ENCODE measurements at places on chromosomes 12 and 14.

DNA sequence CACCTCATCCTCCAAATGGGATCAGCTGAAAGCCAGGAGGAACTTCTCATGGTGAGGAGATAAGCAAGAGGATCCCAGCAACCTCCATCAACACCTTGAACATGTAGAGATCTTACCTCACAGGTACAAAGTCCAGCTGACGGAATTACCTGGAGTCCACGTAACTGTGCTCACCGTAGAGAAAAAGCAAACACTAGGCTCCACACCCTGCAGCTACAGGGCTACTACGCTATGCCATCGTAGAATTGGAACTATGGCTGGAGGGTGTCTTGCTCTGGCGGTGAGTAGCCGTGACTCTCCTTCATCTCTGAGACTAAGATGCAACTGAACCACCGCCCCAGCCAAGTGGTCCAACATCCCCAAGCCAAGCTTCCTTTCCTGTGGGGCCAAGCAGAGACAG is 50.5 kb downstream of the CRY1 start:
- DNase-seq, result no peak

GRCh38 chr14:65151609-65151956 is 49.3 kb upstream of the MAX start:
- DNase-seq, result no peak

- DNase-seq, result no peak
Measured at GRCh38 chr12:131194166-131194565, 240.5 kb downstream of the ADGRD1 start.

- no peak for DNase-seq
Measured at GRCh38 chr12:95470300-95470699, 3.7 kb upstream of the METAP2 start.

DNA sequence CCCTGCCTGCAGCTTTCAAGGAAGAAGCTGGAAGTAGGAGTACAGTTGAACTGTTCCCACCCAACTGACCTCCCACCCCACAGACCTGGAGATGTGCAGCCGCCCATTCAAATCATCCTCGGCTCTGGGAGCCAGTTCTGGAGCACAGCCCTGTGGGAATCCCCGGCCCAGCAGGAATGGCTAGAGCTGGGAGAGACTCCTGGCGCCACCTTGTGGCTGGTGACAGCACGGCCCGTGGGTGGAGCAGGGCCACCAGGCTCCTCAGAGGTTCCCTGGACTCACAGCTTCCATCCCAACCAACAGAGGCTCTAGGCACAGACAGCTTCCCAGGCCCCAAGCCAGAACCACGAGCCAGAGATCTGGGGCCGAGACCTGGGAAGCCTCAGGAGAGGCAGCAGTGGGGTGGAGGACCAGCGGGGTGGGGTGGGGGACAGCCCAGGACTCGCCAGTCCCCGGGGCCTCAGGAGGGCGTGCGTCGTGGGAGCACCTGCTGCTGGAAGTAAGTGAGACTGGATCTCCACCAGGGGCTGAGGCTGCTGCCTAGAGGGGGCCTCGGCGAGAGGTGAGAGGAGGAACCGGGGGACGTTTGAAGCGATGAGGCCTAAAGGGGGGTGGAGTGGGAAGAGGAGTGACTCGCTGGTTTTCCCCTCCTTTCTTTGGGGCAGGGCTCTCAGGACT is 43.4 kb downstream of the RNF34 start:
- DNase-seq, result peak; percentile 24

GRCh38 chr14:68638141-68638999 is 154.5 kb downstream of the ZFP36L1 start:
- no peak for DNase-seq

DNA sequence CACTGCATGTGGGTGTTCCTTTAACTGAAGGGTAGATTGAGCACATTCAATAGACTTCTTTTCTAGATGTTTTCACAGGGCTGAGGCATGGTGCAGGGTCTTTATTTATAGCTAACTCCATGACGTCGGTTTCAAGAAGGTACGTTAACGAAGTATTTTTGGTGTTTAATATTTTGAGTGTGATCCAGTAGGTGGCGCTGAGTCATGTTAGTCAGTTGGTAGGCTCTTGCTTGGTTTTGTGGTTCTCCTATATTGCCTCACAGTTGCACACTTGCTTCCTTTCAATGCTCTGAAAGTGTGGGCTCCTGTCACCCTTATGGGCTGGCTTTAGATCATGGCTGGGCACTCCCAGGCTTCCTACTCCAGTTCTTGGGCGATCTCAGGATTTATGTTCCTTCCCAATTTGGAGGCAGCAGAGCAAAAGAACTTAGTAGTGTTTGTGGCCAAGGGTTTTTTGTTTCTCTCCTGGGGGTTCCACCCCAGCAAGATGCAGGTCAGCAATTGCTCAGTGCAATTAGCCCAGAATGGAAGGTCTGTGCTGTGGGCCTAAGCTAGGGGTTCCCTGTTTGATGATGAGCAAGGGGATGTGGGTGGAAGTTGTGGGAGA is 471.6 kb upstream of the FOXG1 start:
- DNase-seq, result no peak

DNA sequence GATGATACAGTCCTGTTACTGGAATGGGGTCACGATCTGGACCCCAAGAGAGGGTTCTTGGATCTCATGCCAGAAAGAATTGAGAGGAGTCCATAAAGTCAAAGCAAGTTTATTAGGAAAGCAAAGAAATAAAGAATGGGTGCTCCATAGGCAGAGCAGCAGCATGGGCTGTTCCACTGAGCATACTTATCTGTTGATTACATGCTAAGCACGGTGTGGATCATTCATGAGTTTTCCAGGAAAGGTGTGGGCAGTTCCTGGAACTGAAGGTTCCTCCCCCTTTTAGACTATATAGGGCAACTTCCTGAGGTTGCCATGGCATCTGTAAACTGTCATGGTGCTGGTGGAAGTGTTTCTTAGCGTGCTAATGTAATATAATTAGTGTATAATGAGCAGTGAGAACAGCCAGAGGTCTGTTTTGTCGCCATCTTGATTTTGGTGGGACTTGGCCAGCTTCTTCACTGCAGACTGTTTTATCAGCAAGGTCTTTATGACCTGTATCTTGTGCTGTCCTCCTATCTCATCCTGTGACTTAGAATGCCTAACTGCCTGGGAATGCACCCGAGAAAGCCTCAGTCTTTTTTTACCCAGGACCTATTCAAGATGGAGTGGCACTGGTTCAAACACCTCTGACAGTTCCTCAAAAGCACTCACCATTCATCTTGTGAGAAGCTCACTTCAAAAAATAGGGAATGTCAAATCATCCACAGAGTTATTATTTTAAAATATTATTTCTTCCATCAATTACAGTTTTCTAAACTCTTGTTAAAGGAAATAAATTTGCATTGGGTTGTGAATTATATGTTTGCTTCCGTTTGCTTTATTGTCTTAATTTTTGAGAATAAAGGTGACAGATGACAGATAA is 1358.8 kb upstream of the TMEM132C start:
- no peak for DNase-seq

- DNase-seq, result no peak
Measured at GRCh38 chr12:12016284-12017100, 54.2 kb upstream of the BCL2L14 start.

GRCh38 chr12:7869137-7869536 is 3.6 kb downstream of the SLC2A14 start:
- DNase-seq, result no peak

DNA sequence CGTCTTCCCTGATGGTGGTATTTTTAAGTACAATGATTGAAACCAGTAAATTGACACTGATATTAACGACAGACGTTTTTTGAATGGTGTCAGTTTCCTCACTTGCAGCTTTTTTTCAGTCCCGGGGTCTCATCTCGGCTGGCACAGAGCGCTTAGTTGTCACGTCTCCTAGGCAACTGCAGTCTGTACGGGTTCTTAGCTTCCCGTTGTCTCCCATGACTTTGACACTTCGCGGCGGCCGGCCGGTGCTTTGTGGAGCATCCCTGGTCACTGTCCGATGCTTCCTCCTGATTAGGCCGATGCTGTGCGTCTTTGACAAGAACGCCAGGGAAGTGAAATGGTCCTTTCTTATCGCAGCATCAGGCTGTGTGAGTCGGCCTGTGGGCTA is 67.4 kb downstream of the ADGRD1 start:
- DNase-seq, result no peak

DNA sequence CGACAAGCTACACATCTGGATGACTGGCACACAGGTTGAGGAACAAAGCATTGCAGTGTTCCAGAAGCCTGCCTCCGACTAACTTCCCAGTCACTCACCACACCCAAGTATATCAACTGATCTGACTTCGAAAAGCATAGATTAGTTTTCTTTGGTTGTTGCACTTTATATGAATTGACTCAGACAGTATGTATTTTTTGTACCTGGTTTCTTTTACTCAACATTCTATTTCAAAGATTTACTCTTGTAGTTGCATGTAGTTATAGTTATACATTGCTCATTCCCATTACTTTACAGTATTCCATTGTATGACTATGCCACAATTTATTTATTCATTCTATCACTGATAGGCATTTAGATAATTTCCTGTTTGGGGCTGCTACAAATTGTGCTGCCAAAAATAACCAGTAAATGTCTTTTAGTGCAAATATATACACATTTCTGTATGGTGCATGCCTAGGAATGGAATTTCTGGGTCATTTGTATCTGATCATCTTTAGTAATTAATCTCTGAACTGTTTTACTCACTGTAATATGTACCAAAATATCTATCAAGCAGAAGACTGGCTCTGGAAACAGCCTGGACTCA is 17.8 kb downstream of the PLCZ1 start:
- no peak for DNase-seq

- no peak for DNase-seq
Measured at GRCh38 chr12:24905431-24905830, 43.5 kb downstream of the BCAT1 start.

DNA sequence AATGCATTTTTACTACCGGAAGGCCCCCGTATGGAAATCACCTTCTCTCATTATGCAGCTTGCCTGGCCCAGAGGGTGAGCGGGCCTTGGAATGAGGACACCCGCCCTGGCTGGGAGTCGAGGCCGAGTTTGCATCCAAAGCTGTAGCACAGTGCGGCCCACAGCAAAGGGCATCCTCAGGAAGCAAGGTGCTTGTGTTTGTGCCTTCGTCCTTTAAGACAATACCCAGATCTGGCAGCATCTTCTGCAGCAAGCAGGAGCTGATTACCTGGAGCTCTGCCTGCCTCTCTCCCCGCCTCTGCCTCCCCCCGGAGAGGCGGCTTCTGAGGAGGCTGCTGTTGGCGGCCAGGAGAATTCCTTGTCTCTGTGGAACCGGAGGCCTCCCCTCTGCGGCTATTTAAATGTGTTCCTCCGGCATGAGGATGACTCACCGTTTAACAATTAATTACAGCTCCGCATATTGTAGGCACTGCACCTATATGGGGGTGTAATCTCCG is 145.3 kb downstream of the CACNA1C start:
- no peak for DNase-seq

GRCh38 chr12:5898874-5899273 is 46.2 kb downstream of the ANO2 start:
- no peak for DNase-seq

DNA sequence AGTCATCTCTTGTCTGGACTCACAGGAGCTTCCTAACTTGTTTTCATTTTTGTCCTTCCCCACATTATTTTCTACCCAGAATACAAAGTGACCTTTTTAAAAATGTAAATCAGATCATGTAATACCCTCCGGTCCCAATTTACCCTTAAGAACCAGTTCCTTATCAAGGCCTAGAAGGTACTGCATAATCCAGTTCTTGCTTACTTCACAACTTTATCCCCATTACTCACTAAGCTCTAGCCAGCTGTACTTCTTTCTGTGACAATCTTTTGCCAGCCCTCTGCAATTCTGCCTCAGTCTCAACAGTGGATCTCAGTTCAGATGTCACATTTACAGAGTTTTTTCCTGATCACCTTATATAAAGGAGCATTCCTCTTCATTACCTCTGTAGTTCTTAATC is 11.6 kb downstream of the RAP1B start:
- DNase-seq, result no peak

- DNase-seq, result no peak
Measured at GRCh38 chr14:53355581-53356112, 202.5 kb upstream of the DDHD1 start.

GRCh38 chr12:47891356-47891755 is 13.4 kb downstream of the VDR start:
- DNase-seq, result no peak

- no peak for DNase-seq
Measured at GRCh38 chr14:22800346-22800745, 14.9 kb downstream of the SLC7A7 start.

DNA sequence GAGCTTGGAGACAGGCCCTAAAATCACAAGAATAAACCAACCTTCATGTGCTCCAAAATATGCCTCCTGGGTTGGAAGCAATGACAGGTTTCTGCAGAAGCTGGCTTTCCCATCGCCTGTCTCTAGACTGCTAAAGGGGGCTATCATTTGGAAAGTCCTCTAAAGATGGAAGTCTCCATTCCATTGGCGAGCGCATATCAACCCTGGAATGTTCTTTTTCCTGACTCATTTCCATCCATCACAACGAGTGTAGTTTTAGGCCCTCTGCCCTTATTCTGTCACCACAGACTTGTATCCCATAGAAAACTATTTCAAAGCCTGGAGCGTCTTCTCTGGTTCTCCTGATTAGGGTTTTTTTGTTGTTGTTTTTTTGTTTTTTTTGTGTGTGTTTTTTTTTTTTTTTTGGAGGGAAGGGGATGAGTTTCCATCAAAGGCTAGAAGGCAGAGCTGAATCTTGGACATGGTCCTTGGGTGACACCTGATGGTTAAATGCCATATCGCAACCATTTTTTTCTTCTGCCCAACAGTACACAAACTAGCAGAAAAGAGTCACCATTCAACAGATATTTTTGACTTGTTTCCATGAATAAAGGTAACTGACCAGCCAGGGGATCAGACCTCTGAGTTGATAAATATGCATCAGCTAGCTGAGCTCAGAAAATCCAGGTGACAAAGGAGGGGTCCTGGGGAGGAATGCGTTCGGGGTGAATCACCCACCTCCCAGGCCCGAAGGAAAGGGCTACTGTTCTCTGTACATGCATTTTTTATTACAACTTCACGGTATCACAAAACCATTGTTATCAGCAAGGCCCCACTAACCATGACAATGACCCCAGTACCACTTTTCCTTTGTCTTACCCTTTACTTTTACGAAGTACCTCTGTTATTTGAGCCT is 40.5 kb downstream of the KCNA5 start:
- no peak for DNase-seq

- no peak for DNase-seq
Measured at GRCh38 chr12:1319212-1319611, 275.2 kb downstream of the FBXL14 start.

GRCh38 chr12:71896205-71896882 is 42.3 kb upstream of the TPH2 start:
- DNase-seq, result no peak

GRCh38 chr14:104820669-104821228 is 19.8 kb downstream of the ZBTB42 start:
- no peak for DNase-seq

All from stimulated activated CD8-positive, alpha-beta memory T cell treated with anti-CD3 and anti-CD28 coated beads, Interleukin-2, amount 100 ng/mL, for 1 hour (primary cell).